Activated naive CD4-positive, alpha-beta T cell treated with Interleukin-2 at 50 U/mL for 16 hours (primary cell): ENCODE measurements at places on chromosomes 1 and 21.

- no peak for DNase-seq
Measured at GRCh38 chr1:243842161-243842560, 7.9 kb downstream of the AKT3 start.

- DNase-seq = peak; percentile 8
Measured at GRCh38 chr1:14778898-14779865, 180.7 kb downstream of the KAZN start.

- no peak for DNase-seq
Measured at GRCh38 chr1:61481315-61481715, 243.6 kb downstream of the TM2D1 start.

DNA sequence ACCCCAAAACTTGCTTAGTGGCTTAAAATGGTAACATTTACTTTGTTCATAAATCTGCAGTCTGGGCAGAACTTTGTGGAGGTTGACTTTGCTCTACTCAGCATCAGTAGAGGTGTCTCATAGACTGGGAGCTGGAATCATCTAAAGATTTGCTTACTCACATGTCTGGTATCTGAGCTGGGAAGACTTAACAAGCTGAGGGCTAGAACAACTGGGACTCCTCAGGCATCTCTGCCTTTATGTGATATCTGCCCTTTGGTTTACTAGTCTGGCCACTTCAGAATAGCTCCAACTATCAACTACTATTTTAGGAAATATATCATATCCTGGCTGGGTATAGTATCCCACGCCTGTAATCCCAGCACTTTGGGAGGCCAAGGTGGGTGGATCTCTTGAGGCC, 82.5 kb downstream of the C4BPA start:
- DNase-seq = no peak

GRCh38 chr1:231862611-231863010, 236.0 kb downstream of the DISC1 start:
- no peak for DNase-seq

GRCh38 chr1:235996048-235996785, 68.7 kb downstream of the NID1 start:
- no peak for DNase-seq

DNA sequence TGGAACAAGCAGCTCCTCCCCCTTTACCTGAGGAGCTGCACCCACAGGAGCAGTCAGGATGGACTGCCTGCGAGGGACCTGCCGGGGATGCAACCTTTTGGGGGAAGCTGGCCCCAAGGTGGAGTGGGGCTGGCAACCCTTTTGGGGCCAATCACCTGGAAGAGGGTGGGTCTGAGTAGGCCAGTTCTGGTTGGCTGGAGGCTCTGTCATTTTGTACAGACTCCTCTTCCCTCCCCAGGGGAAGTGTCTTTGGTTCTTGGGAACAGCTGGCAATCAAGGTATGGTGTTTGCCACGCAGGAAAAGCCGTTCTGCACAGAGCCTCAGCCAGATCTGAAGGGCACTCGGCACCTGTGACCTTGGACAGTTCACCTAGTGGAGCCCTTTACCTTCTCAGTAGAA, 280 bp upstream of the A3GALT2 start:
- DNase-seq = no peak

DNA sequence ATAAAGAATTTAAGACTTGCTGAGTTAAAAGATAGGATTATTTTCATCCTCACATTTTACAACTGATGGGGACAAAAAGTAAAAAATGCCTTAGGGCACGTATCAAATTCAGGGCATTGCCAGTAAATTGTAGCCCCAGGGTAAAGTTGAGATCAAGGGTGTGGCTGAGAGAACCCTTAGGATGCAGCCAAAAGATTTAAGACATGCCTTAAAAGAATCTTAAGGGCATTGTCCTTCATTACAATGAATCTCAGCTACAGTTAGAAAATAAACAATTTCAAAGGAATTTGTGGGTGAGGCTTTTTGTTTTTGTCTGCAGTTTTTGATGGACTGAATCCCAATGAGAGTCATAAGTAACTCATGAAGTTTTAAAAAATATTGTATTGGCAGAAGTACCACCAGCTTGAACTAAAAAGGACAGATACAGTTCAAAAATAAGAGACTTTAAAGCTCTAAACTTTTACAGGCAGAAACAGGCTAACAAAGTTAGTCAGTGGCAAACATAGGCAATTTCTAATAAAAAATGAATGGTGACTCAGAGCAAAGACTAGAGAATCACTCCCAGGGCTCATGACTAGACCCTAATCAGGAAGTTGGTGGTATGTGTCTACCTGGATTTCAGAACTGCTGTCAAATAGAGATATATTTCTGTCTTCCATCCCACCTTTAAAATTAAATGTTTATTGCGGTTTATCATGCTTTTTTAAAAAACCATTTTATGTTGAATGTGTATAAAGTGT, 165.1 kb upstream of the SNX7 start:
- no peak for DNase-seq

GRCh38 chr1:8334106-8334851, 16.4 kb downstream of the SLC45A1 start:
- no peak for DNase-seq

GRCh38 chr1:247247568-247247967, 8.3 kb upstream of the VN1R5 start:
- DNase-seq = no peak

DNA sequence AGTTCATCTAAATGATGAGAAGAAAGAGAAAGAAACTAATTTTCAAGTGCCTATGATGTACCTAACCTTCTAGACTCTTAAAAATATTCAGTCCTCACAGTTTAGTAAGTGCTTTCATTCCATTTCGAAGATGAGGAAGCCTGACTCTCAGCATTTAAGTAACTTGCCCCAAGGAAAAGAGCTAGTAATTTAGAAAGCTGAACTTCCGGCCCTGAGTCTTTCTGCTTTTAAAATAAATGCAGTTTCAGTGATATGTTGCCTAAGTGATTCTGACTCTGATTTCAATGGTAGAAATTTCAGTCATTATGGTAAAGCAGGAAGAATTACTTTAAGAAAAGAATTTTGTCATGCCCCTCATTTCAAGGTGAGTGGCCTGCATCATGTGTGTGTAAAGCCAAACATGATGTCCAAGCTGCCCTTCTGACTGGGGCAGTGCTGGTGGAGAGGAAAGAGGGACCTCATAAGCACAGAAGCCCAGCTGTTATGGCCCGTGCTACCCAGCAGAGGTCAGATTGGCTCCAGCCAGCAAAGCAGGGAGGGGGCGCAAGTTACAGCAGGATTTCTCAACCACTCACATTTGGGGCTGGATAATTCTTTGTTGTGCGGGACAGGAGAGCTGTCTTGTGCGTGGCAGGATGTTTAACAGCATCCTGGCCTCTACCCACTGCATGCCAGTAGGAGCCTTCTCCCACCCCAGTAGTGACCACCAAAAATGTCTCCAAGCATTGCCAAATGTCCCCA, 10.7 kb downstream of the ATP1A4 start:
- no peak for DNase-seq

GRCh38 chr1:21618561-21619374, 50.4 kb downstream of the RAP1GAP start:
- DNase-seq = no peak

- DNase-seq = no peak
Measured at GRCh38 chr1:189803364-189803763, 674.3 kb downstream of the BRINP3 start.

- DNase-seq = no peak
Measured at GRCh38 chr1:41939194-41939593, 20.5 kb upstream of the HIVEP3 start.

GRCh38 chr1:193025218-193025617, 33.9 kb downstream of the UCHL5 start:
- no peak for DNase-seq

DNA sequence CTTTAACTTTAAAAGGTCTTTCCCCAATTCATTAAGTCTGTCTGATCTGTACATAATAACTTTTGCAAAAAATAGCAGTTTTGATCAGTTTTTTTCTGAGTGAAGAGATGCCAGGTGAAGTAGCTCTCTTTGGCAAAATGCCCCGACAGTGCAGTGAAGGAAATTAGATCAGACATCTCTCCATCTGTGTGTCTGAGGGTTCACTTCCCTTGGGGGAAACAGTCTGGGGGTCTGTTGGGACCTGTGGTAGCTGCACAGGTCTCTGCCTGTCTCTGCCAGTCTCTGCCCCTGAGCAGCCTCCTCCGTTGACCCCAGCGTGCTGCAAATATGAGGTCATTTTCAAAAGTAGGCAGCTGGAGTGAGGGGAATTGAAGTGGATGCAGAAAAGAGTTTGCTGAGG, 54.5 kb downstream of the TBCE start:
- DNase-seq = no peak

DNA sequence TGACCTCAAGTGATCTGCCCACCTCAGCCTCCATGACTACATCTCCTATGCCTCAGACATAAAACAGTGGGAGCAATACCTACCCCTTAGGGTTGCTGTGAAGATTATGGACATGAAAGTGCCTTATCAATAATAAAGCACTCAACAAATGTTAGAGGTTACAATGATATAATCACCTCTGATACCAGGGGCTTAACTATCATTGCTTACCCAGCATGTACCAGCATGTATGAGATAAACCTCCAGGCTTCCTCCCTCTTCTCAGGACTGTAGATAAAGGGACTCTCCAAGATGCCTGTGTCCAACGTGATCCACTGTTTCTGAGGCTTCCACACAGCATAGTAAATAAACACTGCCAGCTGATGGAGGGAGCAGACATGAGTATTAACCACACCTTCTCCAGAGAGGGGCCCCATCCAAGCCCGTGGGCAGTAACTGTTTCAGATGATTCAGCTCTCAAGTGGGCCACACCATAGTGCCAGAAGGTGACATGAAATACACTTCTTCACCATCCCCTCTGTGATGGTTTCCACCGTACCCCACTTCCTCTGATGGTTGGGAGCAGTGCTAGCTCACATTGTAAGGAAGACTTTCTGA, 26.2 kb downstream of the RHBDL2 start:
- DNase-seq = peak; percentile 9

DNA sequence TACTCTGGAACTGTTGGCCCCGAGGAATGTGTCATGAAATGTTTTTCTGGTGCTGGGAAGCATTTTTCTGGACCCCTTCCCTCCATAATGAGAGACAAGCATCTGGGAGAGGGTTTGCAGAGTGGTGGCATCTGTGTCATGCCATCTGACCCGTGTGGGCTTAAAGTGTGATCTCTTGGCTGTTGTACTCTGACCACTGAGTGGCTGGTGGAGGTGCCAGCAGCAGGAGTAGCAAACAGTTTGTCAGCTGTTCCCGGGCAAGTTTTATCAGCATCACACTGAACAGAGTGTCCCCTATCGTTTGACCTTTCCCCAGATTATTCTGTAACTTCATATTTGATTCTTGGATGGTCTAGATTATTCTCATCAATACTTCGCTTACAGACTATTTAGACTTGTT, 150.1 kb downstream of the HHAT start:
- no peak for DNase-seq

- no peak for DNase-seq
Measured at GRCh38 chr1:68511254-68511653, 14.4 kb upstream of the DEPDC1 start.

- DNase-seq = no peak
Measured at GRCh38 chr1:207888652-207889051, 22.3 kb downstream of the CD34 start.

GRCh38 chr1:61157468-61157987, 75.2 kb downstream of the NFIA start:
- DNase-seq = no peak
